ENCODE measurements at places on chromosomes 3 and 15.

DNA sequence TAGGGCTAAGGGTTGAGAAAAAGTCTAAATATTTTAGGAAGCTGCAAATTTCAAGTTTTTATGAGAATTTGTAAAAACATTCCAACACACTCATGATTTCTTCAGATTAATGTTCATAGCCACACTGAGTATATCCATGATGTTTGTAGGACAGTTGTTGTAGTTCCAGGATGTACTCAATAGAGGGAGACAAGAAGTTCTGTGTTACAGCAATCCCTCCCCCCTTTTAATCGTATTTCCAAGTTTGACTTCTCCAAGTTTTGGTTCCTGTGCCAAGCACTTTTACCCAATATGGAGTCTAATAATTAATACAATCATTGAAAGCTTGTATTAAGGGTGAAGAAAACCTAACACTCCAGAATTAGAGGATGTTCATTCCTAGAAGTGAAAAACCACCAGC, 143.4 kb downstream of the FEZF2 start:
- DNase-seq, result no peak

DNA sequence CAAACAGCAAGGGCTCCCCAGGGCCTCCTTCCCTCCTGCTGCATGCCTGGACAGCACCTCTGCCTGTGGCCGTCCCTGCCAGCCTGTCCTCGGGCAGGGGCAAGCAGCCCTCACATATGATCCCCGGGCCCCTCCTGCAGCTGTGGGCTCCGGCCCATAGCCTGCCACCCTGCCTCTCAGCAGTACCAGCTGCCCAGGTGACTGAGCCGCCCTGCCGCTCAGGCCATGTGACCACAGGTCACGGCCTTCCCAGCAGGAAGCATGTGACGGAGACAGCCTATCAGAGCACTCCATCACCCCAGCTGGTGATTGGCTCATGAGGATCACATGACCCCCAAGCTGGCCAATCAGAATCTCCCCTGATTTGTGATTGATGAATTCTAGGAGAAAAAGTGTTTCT, 23.9 kb downstream of the ALDH1L1 start:
- peak; percentile 19 for DNase-seq

GRCh38 chr3:38739396-38739689, 76.7 kb downstream of the SCN10A start:
- no peak for DNase-seq

DNA sequence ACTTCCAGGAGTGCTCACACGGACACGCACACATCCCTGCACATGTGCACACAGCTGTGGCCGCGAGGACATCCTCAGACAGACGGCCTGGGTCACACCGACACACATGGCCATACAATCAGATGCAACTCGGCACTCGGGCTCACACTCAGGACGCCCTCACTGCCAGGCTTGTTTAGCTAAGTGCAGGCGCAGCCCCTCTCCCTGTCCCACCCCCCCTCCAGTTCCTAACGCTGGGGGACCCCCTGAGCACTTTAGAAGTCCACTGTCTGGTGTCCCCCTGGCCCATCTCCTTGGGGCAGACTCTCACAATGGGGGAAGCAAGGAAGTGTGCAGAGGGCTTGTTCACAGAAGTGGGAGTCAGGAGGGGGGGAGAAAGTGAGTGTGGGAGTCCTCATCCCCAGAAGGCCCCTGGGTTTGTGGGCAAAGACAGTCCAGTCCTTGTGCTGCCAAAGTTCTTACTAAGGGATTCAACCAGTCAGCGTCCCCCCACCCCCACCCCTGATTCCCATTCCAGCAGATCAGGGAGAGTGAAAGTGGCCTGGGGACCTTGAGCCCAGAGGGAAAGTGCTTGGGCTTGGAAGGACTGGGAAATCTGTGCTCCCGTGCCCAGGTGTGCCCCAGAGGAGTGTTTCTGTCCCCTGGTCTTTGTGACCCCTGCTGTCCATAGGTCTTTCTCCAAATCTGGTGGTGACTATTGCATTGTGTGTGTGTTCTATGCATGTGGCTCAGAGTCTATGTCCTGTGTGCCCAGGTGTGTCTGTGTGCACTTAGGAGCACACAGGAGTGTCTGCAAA, 767 bp upstream of the GATA2 start:
- DNase-seq, result no peak

DNA sequence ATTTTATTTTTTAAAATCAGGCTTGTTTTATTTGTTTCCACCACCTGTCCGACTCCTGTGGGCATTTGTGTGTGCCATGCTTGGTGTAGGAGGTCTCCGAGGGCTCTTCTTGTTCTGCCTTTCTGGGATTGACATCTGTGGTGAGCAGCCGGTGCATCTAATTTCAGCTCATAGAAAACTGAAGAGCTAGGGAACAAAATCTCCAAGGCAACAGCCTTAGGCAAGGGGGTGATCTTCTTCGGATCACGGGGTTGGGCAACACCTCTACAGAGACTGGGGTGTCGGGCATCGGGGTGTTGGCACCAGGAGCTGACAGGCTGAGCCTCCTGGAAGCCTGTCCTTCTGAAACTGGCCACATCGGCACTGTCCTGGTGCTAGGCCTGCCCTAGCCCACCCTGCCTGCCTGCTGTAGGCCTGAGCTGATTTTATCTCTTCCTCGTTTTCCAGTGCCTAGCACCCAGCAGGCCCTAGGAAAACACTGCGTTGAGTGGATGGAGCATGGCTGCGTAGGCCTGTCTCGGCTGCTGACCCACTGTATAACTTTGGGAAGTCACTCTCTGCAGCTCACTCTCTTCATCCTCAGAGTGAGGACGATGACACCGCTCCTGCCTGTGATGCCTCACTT, 10.3 kb downstream of the CHCHD6 start:
- DNase-seq, result no peak

DNA sequence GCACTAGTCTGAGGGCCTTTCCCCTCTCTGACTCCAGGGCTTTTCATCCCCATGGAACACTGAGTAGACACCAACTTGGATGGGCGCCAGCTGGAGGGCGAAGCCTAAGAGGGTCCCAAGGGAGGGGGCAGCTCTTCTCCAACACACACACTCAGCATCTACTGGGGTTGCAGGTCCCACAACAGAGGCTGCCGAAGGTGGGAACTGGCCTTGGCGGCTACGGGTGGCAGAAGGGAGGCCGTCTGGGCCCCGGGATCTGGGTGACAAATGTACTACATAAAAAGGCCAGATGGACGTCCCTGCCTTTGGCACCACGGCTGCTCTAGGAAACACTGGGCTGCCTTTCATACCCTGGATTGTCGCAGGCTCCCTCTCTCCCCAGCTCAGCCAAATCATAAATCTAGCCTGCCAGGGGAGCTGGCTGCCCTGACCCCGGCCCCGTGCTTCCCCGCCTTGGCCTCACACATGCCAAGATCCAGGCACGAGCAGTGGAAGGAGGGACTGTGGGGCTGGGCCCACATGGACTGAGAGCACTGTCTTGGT, 31.5 kb downstream of the SEMA5B start:
- no peak for DNase-seq

- no peak for DNase-seq
Measured at GRCh38 chr3:5057272-5057671, 64.8 kb upstream of the ARL8B start.

DNA sequence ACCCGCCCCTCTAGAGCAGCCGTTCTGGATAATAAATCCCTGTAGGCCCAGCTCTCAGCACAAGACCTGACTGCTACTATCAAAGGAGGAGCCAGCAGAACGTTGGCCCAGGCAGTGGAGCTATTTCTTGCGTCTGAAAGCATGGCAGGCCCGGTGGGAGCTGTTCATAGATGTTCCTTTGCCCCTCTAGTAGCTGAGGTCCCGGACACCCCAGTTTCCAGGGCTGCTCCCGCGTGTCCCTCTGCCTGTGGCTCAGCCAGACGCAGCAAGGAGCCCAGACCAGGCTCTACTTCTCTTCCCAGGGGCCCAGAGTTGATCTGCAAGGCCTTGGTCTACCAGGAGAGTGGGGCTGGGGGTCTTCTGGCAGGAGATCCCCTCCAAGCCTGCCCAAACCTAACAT, 76.1 kb downstream of the FAM174B start:
- no peak for DNase-seq

GRCh38 chr3:35184775-35185174, 454.6 kb upstream of the ARPP21 start:
- no peak for DNase-seq
